ENCODE measurements at places on chromosomes 6 and 20. TPM values are rescaled to one million over a fixed set of nuclear protein-coding genes. Genes with fewer than 3 reads are reported as not detected.

SOBP gene
- polyA plus RNA-seq, result not detected

NKX2-4 gene
- not detected for polyA plus RNA-seq

SNX9 gene
- 16.4 TPM for polyA plus RNA-seq

EPM2A gene
- 5.1 TPM for polyA plus RNA-seq

GRM1 gene
- polyA plus RNA-seq, result not detected

SLC25A27 gene
- polyA plus RNA-seq, result not detected

ENPP5 gene
- 0.20 TPM for polyA plus RNA-seq

CENPQ gene
- polyA plus RNA-seq, result 4.8 TPM

GCNT2 gene
- 1.1 TPM for polyA plus RNA-seq

NKX2-2 gene
- polyA plus RNA-seq, result not detected

SIRPB1 gene
- polyA plus RNA-seq, result 12.8 TPM

ARG1 gene
- 3.6 TPM for polyA plus RNA-seq

FAM209B gene
- polyA plus RNA-seq, result not detected

C6orf47 gene
- 29.1 TPM for polyA plus RNA-seq

TGM3 gene
- not detected for polyA plus RNA-seq

ZBP1 gene
- polyA plus RNA-seq, result 24.8 TPM

MCM8 gene
- polyA plus RNA-seq, result 0.60 TPM

OR2J3 gene
- polyA plus RNA-seq, result not detected

SLC13A3 gene
- not detected for polyA plus RNA-seq

KCNK17 gene
- polyA plus RNA-seq, result not detected

MRAP2 gene
- not detected for polyA plus RNA-seq

SAMD10 gene
- 5.9 TPM for polyA plus RNA-seq

THBS2 gene
- polyA plus RNA-seq, result not detected

FABP7 gene
- not detected for polyA plus RNA-seq

ZNF391 gene
- polyA plus RNA-seq, result 1.7 TPM

SMIM28 gene
- polyA plus RNA-seq, result not detected

CCN6 gene
- polyA plus RNA-seq, result 0.39 TPM

SAPCD1 gene
- polyA plus RNA-seq, result not detected

SRMS gene
- polyA plus RNA-seq, result not detected

TLDC2 gene
- polyA plus RNA-seq, result 0.37 TPM

MUCL3 gene
- not detected for polyA plus RNA-seq

SPDEF gene
- polyA plus RNA-seq, result not detected

SCRT2 gene
- polyA plus RNA-seq, result not detected

ZNF184 gene
- 6.3 TPM for polyA plus RNA-seq

ZSCAN12 gene
- 2.2 TPM for polyA plus RNA-seq

UNC5CL gene
- 0.11 TPM for polyA plus RNA-seq

MDFI gene
- not detected for polyA plus RNA-seq

CPNE5 gene
- polyA plus RNA-seq, result 0.73 TPM

CD93 gene
- 0.12 TPM for polyA plus RNA-seq

RALGAPA2 gene
- 6.4 TPM for polyA plus RNA-seq

HLA-DMB gene
- polyA plus RNA-seq, result 36.9 TPM

TAB2 gene
- 21.7 TPM for polyA plus RNA-seq
